ENCODE measurements at places on chromosomes 6 and 20.
A peak's percentile ranks its signal among the peaks of the same experiment; 100 is the strongest.

DNA sequence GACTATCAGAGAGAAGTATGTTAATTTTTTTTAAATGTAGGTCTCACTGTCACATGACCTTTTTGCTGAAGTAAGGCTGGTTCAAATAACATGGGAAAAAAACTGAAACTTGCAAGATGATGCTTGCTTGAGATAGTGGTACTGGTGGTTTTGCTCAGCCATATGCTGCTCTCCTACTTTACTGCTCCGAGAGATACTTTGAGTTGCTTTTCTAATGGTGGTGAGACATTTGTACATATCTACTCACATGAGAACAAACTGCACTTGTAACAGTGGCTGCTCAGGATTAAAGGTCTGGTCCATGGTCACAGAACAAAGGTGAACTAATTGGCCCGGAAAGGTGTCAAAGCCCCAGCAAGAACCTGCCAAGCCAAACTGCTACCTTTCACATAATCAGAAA lies 106.2 kb upstream of the BEND3 start:
- DNase-seq = no peak

DNA sequence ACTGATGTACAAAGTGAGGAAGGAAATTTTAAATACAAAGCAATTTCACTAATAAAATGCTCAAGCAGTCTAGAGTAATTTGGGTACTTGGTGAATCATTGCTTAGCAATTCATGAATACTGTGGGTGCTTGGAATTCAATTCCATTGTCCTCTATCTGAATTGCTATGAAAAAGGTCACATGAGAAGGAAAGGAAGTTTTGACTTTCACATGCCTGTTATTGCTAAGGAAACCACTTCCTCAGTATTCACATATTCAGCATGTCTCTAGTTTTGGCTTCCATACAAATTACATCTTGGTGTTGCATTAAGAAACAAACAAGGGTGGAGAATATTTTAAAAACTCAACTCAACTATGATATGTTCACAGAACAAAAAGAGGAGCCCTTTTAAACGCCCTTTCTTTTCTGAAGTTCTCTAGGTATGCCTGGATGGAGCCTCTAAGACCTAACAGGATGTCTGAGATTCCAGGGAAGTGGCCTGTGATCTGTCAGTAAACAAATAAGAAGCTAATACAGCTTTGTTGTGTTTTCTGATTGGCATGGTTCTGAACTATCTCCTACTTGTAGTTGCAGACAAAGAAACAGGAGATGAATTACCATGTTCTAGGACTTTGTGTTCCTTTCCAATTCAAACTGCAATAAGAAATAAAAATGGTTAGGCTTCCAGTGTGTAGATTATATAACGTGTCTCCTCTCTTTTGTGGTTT lies 190.4 kb downstream of the OGFRL1 start:
- no peak for DNase-seq

DNA sequence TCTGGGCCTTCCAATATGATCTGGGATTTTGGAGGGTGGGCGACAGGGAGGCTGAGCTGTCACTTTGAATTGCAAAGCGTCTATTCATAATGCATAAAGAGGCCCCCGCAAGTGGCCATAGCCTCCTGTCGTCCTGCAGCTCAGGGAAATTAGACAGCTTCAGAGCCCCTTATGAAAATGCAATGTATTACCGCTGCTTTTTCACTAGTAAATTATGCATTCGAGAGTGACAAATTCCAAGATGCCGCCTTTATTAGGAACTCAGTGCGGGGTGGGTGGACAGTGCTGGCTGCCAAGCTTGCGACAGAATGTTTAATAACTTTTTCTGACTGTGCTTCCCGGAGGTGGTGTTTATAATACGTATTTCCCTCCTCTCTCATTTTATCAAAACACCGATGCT lies 168.5 kb downstream of the DHX35 start:
- no peak for DNase-seq

- DNase-seq = no peak
Observed at GRCh38 chr20:3812259-3812681, 8.1 kb upstream of the AP5S1 start.

GRCh38 chr20:63009988-63010769 lies 3.4 kb upstream of the BHLHE23 start:
- peak; percentile 49 for DNase-seq

- no peak for DNase-seq
Observed at GRCh38 chr20:10673176-10673841, 490 bp downstream of the JAG1 start.

DNA sequence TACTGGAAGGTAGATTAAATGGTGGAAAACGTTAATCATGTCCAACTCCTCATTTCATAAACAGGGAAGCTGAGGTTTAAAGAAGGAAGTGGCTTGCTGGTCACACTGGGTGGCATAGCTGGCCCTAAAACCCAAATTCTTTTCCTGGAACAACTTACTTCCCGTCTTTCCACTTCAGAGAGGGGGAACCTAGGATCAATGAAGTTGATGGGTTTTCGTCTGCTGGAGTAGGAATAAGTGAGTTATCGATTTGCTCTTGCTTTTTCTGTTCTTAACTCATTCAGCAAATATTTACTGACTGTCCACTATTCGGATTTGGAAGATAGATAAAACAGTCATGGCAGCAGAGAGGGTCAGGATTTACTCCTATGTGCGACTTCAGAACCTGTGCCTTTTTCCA lies 1.2 kb upstream of the SYS1 start:
- DNase-seq = no peak

DNA sequence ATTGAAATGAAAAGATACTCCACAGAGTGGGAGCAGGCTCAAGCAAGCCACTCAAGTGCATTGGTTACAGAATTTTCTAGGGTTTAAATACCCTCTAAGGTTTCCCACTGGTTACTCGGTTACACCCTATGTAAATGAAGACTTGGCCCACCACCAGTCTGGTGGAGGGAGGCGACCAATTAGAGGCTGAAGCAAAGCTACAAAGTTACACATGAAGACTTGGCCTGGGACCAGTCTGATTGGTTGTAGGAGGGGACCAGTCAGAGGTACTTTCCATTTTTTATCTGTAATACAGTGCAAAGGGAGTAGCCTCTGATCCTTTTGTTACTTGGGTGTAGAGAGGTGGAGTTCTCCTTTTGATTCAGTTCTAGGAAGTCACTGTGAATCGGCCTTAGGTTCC lies 7.6 kb downstream of the SRSF12 start:
- DNase-seq = no peak

DNA sequence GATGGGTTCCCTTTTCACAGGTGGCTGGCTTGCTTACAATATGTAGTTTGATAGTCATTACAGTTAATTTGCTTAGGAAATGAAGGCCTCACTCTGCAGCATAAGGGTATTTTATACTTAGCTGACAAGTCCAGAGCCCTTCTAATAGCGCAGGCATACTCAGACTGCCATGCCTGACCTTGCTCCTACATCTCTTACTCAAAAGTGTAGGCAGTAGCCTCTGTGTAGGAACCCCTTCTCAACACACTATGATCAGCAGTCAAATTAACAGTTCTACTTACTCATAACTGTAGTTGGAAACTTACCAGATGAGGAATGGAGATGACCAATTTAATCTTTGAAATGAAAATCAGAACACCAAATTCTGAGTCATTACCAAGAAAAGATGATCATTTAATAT lies 373.5 kb downstream of the TBC1D32 start:
- DNase-seq = no peak

- no peak for DNase-seq
Observed at GRCh38 chr6:134766497-134766896, 183.4 kb downstream of the ALDH8A1 start.

DNA sequence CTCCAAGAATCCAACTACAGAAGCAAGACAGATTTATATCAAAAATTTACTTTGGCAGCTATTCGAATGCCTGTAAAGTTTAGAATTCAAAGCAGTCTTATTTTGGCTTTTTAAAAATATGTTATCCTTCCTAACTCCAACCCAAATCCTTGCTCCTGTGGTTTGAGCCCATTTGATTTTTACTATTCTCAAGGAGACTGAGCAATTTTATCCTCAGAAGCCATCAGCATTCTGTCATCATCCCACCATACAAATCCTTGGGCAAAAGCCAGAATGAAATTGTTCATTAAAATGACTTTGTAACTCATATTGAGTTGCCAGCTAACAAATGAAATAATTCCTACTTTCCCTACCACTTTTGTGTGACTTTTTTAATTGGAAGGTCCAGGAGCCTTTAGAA lies 392.8 kb downstream of the ADGRB3 start:
- DNase-seq = no peak

DNA sequence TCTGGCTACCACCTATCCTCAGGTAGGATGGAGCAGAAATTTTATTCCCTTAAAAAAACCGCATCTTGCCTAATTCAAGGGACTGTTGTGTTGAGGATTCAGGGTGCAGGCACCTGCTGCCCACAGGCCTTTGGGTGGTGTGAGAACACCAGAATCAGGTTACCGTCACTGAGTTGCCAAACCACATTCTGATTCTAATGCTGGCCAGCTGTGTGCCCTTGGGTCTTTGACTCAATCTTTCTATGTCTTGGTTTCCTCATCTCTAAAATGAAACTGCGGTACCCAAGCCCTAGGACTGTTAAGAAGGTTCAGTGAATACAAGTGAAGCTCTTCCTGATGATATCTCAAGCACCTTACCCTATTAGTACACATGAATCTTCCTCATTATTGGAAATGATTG lies 827.3 kb downstream of the DHX35 start:
- DNase-seq = no peak

DNA sequence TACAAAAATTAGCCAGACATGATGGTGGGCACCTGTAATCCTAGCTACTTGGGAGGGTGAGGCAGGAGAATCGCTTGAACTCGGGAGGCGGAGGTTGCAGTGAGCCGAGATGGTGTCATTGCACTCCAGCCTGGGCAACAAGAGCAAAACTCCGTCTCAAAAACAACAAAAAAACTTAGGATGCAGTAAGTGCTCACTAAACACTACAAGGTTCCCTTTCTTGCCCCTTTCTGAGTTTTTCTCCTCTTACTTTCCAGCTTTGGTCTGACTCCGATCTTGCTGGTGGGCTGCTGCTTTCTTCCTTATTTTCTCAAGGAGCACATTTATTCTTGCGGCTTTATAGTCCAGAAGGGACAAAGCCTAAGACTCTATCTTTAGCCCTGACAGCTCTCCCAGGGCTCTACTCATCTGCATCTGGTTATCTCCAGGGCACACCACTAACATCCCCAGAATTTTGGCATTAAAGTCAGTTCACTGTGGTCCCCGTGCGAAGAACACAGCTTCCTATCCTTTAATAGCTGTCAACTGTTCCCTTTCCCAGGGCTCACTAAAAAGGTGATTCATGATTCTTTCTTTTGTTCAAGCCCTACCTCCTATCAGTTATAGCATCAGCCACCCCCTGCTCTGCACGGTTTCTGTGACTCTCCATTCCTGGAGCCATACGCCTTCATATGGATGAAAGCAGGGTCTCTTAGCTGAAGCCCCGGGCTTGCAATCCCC lies 17.1 kb upstream of the RPN2 start:
- DNase-seq = no peak

DNA sequence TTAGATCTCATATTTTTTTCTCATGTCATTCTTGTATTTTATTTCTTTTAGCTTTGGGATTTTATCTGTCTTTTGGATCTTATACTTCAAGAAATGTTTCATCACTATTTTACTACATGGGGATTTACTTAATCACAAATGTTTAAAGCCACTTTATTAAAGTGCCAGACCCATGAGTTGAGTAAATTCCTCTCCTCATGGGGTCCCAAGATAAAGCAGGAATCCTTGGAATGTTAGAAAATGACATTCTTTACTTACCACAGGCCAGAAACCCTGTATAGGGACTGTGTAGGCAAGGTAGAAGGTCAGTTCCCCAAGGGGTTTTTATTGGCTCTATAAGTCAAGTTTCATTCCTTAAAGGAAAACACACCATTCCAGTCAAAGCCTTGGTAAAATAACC lies 28.4 kb upstream of the OR2J2 start:
- no peak for DNase-seq

DNA sequence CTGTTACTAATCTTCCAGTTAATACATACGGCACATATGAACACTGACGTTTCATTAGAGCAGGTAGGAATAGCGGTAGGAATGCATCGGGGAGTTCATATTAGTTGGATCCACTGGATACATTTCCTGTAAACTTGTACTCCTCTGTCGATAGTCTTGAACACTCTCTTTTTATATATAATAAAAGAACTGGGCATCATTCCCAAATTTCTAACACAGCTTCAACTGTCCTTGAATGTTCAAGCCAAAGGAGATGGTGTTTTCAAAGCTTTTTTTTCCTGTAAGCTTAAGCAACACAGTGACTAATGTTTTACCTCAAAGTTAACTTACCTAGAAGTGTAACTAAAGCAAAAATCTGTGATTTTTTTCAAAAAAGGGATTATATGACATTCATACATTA lies 195.3 kb downstream of the UTRN start:
- DNase-seq = no peak

GRCh38 chr6:103081126-103081525 lies 1687.6 kb downstream of the GRIK2 start:
- DNase-seq = no peak

- DNase-seq = no peak
Observed at GRCh38 chr6:152701863-152702401, 4.2 kb downstream of the MYCT1 start.

DNA sequence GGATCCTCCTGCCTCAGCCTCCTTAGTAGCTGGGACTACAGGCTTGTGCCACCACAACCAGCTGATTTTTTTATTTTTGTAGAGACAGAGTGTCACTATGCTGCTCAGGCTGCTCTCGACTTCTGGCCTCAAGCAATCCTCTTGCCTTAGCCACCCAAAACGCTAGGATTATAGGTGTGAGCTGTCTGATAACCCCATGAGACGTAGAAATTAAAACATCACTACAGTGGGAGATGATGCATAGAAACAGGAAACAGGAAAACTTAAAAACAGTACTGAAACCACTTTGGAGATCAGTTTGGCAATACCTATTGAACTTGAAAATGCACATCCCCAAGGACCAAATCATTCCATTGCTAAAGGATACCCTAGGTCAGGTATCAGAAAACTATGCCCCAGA lies 10.8 kb downstream of the SENP6 start:
- no peak for DNase-seq

- DNase-seq = no peak
Observed at GRCh38 chr20:58149437-58150091, 78.9 kb downstream of the ANKRD60 start.

- DNase-seq = no peak
Observed at GRCh38 chr6:64984948-64985347, 722.1 kb downstream of the EYS start.

- DNase-seq = no peak
Observed at GRCh38 chr6:116446399-116446798, 14.8 kb upstream of the CALHM6 start.

GRCh38 chr6:85676086-85676729 lies 33.5 kb upstream of the SYNCRIP start:
- DNase-seq = no peak

DNA sequence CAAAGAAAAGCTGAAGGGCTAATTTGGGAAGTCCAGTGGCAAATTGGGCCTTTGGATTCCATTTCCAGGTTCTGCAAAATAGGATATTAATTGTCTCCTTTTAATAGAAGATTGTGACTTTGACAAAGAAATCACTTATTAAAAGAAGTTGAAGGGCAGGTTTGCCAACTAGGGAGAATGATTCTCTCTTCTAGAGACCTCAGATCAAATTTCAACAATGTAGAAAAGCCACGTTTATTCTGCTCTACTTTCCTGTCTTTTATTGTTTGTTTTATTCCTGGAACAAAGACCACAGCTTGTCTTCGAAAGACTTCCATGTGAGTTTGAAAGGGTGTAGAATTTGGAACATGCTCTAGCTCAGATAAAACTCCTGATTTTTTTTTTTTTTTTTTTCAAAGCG lies 65.5 kb upstream of the PRL start:
- no peak for DNase-seq
